ENCODE measurements at places on chromosomes 4 and X. TPM values are rescaled to one million over a fixed set of nuclear protein-coding genes. Genes with fewer than 3 reads are reported as not detected.

Gene FATE1
- not detected for total RNA-seq

- DNase-seq = no peak
Measured at GRCh38 chr4:53786632-53787031, 195.3 kb upstream of the LNX1 start.

DNA sequence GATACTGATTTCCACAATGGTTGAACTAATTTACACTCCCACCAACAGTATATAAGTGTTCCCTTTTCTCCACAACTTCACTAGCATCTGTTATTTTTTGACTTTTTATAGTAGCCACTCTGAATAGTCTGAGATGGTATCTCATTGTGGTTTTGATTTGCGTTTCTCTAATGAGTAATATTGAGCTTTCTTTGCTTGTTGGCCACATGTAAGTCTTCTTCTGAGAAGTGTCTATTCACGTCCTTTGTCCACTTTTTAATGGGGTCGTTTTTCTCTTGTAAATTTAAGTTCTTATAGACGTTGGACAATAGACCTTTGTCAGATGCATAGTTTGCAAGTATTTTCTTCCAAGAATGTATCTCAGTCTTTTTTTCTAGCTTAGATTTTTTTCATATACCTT lies 10.0 kb downstream of the FBXW7 start:
- no peak for DNase-seq

DNA sequence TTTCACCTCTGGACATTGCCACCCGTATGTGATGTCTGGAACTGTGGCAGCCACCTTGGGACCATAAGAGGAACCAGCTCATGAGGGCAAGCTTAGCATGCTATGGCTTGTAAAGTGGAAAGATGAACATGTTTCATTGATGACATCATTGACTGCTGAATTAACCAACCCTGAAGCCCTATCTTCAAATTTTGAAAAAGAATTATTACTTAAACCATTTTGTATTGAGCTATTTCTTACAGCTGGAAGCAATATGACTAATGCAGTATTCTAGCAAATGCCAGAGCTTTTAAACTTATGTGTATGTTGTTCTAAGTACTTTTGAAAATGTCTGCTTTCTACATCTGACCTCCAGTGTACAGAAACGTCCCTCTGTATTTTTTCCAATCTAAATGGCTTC lies 18.1 kb downstream of the GUCY2F start:
- no peak for DNase-seq

DNA sequence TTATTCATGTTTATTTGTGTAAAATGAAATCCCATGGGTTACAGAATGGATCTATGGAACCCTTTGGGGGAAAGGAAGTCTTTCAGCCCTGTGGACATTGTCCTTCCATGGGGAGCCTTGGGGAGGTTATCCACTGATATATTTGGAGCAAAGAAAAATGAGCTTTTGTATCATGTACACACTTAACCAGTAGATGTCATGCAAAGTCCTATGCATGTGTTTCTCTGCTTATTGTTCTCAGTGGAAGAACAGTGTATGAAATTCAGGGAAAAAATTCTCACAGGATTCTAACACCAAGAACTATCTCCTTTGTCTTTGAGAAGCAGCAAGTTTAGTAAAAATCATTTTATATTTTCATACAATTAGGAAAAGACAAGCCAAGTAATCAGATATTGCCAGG lies 105.3 kb downstream of the DTHD1 start:
- DNase-seq = no peak

All from activated CD8-positive, alpha-beta T cell treated with anti-CD3 and anti-CD28 coated beads, Interleukin-2, amount 10 ng/mL, durations not matched to agents 7 days and 5 days (primary cell).